Mesothelial cell of epicardium (in vitro differentiated cells): ENCODE measurements at places on chromosomes 2 and 18.

DNA sequence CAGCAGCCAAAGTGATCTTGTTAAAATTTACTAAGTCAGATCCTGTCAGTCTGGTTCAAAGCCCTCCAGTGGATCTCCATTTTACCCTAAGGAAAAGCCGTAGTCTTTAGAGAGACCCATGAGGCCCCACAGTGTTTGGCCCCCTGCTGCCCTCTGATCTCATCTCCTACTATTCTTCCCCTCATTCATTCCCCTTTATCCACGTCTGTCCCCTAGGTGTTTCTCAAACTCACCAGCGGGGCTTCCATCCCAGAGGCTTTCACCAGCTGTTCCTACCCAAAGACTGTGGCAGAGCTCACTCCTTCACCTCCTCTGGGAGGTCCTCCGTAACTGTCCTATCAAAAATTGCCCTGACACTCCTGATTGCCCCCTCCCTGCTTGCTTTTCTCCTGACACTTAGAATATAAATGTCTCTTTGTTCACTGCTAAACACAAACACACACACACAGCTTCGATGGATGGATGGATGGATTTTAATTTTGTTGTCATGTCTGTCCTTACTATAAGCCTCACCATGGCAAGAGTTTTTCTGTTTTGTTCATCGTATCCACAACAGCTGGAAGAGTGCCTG lies 26.1 kb downstream of the LIMS1 start:
- H3K36me3 ChIP-seq, result peaks cover 15% of the 10 kb centered on the region
- H3K4me3 ChIP-seq, result no peak overlapping the region
- H3K27ac ChIP-seq, result peak overlapping the region; percentile 8
- peaks cover 3% of the 10 kb centered on the region for H3K4me1 ChIP-seq
- DNase-seq, result no peak

GRCh38 chr2:85905187-85905666 lies 16.4 kb upstream of the ST3GAL5 start:
- no peak overlapping the region for H3K4me3 ChIP-seq
- DNase-seq, result no peak
- peaks cover 21% of the 10 kb centered on the region for H3K4me1 ChIP-seq

DNA sequence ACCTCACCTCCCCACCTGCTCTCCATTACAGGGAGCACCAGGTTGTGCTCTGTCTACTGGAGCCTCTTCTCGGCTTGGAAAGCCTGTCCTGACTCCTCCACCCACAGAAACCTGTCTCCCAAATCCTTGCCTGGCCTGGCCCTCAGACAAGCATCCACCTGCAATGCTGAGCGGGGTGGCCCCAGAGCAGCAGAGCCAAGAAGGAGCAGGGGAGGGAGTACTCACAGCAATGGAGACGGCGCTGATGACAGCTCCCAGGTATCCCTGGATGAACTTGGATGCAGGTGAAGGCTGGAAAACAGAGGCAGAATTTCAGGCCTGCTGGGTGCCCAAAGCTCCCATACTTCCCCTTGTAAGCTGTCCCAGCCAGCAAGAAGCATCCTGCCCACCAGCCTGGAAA lies 72.8 kb downstream of the SFXN5 start:
- H3K27me3 ChIP-seq, result no peaks in the 10 kb centered on the region
- no peak for DNase-seq
- H3K36me3 ChIP-seq, result peaks cover 5% of the 10 kb centered on the region
- no peak overlapping the region for H3K27ac ChIP-seq
- no peak overlapping the region for H3K4me3 ChIP-seq

- no peaks in the 10 kb centered on the region for H3K27me3 ChIP-seq
- DNase-seq, result no peak
- no peaks in the 10 kb centered on the region for H3K36me3 ChIP-seq
- no peak overlapping the region for H3K27ac ChIP-seq
Measured at GRCh38 chr2:160214461-160215445, 14.7 kb upstream of the ITGB6 start.

GRCh38 chr2:196183172-196183473 lies 11.7 kb upstream of the STK17B start:
- no peaks in the 10 kb centered on the region for H3K27me3 ChIP-seq
- no peak overlapping the region for H3K27ac ChIP-seq
- no peaks in the 10 kb centered on the region for H3K36me3 ChIP-seq
- H3K4me3 ChIP-seq, result no peak overlapping the region
- DNase-seq, result no peak
